ENCODE measurements at places on chromosomes 6 and 20.

- DNase-seq: no peak
Observed at GRCh38 chr6:4803343-4803744, 27.1 kb downstream of the CDYL start.

DNA sequence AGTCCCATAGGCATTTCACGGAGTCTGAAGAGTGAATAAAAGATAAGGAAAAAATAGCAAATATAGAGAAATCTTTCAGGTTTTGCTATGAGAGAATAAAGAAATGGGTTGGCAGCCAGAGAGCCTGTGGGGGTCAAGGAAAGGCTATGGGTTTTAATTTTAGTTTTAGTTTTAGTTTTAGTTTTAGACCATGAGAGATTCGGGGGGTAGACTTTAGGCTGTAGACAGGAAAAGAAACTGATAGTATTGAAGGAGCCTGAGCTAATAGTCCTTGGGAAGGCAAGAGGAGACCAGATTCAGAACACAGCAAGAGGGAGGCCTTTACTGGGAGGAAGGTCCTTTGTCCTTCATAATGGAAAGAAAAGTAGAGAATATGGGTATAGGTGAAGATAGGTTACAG, 19.3 kb downstream of the DOP1A start:
- DNase-seq: no peak

GRCh38 chr6:160595838-160596832, 67.9 kb downstream of the LPA start:
- no peak for DNase-seq

- no peak for DNase-seq
Observed at GRCh38 chr6:140599916-140600315, 1225.5 kb upstream of the CITED2 start.

- DNase-seq: no peak
Observed at GRCh38 chr20:2749343-2749950, 51.0 kb downstream of the CPXM1 start.

DNA sequence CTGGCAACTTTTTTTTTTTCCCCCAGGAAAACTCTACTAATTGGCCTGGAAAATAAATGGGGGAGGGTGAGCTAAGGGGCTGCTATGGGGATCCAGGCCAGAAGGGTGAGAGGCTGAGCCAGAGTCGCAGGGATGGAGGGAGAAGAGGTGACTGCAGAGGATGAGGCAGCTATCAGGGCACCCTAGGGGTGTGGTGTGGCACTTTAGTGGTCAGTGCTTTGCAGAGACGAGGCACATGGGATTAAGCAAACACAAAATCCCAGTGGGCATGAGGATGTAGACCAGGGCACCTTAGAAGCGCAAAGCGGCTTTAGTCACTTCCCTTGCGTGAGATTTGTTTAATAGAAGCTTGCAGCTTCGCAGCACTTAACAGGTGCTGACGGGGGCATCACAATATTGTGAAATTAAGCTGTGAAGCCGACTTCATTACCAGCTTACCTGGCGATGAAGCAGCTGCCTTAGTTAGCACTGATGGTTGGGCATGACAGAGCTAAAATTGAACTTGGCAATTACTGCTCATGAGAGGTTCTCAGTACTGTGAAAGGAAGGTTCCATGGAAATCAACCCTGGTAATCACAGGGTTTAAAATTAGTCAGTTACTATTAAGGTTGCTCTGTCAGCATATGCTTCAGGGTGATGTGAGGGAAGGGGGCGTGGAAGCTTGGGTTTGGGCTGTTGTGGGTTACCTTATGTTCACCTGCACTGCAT, 26.0 kb downstream of the TOX2 start:
- peak; percentile 70 for DNase-seq

DNA sequence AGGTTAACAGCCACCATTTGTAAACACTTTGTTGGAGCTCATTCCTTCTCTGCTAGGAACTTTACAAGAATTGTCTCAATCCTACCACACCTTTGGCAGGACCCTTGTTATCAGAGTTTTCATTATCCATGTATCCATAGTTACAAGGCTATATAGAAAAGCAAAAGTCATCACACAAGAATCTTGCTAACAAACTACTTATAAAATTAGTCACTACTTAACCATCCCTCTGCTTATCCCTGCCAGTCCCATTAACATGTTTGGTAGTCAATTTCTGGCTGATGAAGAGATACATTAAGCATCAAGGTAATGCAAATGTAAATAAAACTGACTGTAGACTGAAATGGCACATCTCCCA, 10.4 kb downstream of the ZSWIM3 start:
- no peak for DNase-seq

GRCh38 chr6:110881546-110882273, 7.1 kb downstream of the AMD1 start:
- DNase-seq: no peak

GRCh38 chr6:117933471-117933870, 26.4 kb downstream of the SLC35F1 start:
- DNase-seq: no peak

- peak; percentile 55 for DNase-seq
Observed at GRCh38 chr6:33419580-33420490, at the start of gene SYNGAP1. SYNGAP1 (plus strand) TSS chr6:33420065; CDS start chr6:33420265, 200 bp downstream.

- no peak for DNase-seq
Observed at GRCh38 chr6:160239929-160240690, 18.5 kb downstream of the SLC22A2 start.

DNA sequence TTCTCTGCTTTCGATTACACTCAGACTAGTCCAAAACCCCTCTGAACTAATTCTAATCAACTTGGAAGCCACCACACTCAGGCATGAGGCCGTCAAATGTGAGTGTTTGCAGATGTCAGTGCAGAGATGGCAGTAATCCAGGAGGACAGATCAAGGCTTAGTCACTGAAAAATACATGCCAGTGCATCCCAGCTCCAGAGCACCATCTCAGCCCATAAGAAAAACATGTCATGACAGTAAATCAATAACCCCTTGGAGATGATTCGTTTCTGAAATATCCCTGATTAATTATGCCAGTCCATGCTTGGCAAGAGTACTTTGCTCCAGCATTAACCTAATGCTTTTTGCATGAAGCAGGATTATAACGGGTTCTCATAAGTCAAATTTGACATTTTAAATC, 179.5 kb downstream of the ADAT2 start:
- DNase-seq: no peak

DNA sequence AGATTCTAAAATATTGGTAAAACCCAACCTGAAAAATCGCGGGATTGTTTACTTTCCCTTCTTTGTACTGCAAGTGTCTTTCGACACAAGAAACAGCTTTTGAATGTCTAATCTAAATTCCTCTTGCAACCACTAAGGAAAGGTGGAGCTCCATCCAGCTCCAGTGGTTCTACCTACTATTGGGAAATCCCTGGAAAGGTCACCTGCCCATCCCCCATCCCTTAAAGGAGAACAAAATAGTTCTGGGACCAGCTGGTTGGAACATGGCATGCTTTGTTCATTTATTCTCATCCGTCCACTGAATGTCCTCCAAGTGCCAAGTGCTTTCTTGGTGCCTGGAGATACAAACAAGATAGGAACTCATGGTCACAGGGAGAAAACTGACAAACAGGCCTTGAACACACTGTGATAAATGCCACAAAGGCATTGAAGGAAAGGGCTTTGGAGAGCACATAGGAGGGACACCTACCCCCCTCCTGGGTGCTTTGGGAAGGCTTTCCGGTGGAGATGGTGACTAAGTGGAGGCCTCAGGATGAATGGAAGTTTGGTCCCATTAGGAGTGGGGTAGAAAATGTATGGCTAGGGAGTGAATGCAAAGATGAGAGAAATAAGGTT, 2.3 kb upstream of the CITED2 start:
- DNase-seq: no peak

DNA sequence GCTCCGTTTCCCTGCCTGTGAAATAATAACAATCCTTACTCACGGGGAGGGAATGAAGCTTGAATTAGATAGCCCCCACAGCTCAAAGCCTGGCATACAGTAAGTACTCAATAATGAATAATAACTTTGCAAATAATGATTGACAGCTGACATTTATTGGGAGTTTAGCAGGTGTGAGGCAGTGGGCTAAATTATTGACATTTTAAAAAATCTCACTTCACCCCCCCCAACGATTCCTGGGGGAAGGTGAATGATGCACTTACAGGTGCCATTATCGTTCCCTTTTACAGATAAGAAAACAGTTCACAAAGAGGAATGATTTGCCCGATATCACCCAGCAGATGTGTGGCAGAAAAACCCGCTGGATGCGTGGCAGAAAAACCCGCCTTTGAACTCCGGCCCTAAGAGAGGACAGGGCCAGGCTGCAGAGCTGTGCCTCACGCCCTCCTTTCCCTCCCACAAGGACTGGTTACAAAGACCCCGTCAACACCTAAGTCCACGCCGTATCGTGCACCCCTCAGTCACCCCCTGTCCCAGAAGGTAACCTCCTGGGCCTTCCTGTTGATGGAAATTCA, 114.2 kb upstream of the PTPN1 start:
- DNase-seq: no peak

DNA sequence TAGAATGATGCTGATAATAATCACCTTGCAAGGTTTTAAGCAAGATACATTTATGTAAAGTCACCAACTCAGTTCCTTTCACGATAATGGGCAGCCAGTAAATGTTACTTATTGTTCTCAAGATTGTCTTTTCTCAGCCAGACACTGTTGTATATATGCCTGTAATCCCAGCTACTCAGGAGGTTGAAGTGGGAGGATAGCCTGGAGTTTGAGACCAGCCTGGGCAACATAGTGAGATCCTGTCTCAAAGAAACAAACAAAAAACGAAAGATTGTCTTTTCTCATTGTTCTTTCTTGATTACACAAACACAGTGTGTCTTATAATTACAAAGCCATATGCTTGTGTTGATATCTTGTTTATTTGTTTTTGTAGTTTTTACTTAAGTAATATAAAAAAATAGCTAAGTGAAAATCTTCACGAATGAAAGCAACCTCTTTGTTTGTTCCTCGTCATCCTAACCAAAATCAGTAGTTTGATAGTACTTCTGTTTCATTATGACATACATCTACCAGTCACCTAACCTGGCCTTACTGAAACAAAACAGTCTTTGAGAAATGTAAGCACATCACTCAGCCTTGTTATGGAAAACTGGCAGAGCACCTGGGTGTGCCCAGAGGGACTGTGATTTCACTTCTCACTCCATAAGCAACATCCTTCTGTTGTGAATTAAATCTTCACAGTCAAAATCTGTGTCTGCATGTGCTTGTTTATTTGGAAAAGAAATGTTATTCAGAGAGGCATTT, 436.2 kb upstream of the SOX4 start:
- DNase-seq: peak; percentile 7

- DNase-seq: no peak
Observed at GRCh38 chr6:125784365-125784764, 6.4 kb upstream of the NCOA7 start.

DNA sequence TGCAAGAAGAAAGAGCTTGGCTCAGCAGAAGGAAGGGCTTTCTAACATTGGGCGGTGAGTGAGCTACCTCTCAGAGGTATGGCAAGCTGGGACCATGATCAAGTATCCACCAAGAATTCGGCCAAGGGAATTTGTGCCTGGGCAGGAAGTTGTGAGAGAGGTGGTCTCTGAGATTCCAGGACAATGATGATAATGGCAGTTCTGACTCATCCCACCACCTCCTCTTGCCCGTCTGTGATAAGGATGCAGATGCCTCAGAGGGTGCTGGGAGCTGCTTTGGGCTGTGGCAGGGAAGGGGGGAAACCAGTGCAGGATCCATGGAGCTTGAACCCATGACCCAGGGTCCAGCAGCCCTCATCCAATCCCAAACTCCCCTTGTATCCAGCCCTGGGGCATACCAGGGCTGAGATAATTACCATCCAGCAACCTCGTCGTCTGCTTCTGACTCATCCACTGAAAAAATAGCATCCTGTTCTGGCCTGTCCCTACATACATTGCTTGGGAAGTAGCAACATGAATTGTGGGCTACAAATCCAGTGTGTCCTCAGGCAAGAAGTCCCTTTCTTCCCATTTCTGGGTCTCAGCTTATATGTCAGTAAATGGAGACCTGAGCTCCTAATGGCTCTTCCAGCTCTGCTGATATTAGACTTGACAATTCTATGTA, 5.9 kb downstream of the TGM6 start:
- no peak for DNase-seq

DNA sequence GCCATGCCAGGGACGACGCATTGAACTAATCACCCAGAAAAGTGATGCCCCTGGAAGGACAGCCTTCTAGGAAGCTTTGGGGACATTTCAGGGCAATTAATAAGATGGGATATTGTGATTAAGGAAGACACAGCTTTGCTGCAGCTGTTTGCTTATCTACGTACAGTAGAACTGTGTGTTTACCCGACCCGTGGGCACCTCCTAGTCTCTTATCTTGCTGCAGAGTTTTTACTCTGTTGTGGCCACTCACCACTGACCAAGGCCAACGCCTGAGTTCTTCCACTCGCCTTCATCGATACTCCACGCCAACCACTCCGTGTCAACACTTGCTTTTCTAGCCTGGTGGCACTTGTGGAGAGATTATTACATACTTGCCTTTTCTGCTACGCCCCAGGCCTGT, 105.9 kb upstream of the MLN start:
- DNase-seq: no peak

DNA sequence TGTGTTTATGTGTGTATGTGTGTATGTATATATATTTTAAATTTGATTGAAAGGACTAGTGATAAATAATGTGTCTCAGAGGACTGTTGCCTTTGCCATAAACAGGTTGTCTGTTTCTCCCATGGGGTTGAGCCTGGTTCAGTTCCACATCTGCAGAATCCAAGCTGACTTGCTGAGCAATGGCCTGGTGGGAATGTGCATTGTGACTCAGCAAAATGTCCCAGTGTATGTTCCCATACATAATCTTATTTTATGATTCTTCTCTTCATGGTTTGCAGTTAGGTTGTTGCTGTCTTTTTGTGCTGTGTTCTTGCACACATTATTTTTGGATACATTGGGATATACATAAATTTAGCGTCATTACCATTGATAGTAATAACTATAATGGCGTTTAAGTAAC, 115.6 kb upstream of the SLC24A3 start:
- no peak for DNase-seq

DNA sequence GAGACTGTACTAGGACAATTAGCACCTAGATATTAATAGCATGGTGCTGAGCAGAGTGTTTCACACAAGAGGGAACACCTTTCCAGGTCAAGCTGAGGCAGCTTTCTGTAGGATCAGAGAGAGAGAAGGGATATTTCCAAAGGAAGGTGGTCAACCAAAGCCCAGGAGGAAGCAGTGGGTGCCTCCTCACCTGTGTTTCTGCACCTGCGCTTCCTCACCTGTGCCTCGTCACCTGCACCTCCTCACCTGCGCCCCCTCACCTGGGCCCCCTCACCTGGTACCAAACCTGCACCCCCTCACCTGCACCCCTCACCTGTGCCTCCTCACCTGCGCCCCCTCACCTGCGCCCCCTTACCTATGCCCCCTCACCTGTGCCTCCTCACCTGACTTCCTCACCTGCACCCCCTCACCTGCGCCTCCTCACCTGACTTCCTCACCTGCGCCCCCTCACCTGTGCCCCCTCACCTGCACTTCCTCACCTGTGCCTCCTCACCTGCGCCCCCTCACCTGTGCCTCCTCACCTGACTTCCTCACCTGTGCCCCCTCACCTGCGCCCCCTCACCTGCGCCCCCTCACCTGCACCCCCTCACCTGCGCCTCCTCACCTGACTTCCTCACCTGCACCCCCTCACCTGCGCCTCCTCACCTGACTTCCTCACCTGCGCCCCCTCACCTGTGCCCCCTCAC, 67.9 kb downstream of the TTLL2 start:
- DNase-seq: no peak

Data from NCI-H1417 (cell line).